Natural killer cell (primary cell): ENCODE measurements at places on chromosomes 4 and X. TPM values are rescaled to one million over a fixed set of nuclear protein-coding genes. Genes with fewer than 3 reads are reported as not detected.

GRCh38 chrX:118867251-118867650 is 43.6 kb downstream of the ZCCHC12 start:
- H3K4me3 ChIP-seq = no peak overlapping the region
- H3K27me3 ChIP-seq = no peaks in the 10 kb centered on the region
- no peaks in the 10 kb centered on the region for H3K36me3 ChIP-seq
- no peaks in the 10 kb centered on the region for H3K4me1 ChIP-seq

GRCh38 chr4:120520761-120521160 is 401.8 kb downstream of the PRDM5 start:
- DNase-seq = no peak
- no peak overlapping the region for H3K27ac ChIP-seq
- H3K4me1 ChIP-seq = no peaks in the 10 kb centered on the region
- no peak overlapping the region for H3K4me3 ChIP-seq

DNA sequence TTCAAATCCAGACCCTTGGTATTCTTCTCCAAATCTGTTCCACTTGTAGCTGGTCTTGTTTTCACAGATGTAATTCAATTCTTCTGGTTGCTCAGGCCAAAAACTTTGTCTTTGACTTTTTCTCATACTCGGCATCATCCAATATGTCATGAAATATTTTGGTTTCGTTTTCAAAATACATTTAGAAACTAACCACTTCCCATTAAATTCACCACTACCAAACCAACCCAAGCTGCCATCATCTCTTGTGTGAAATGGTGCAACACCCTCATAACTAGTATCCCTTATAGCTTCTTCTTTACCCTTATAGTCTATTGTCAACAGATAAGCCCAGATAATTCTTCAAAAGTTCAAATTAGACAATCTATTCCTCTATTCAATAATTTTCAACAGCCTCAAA is 192.1 kb downstream of the PRR32 start:
- H3K4me3 ChIP-seq = no peak overlapping the region
- H3K4me1 ChIP-seq = no peaks in the 10 kb centered on the region
- no peak overlapping the region for H3K27ac ChIP-seq
- no peaks in the 10 kb centered on the region for H3K36me3 ChIP-seq

DNA sequence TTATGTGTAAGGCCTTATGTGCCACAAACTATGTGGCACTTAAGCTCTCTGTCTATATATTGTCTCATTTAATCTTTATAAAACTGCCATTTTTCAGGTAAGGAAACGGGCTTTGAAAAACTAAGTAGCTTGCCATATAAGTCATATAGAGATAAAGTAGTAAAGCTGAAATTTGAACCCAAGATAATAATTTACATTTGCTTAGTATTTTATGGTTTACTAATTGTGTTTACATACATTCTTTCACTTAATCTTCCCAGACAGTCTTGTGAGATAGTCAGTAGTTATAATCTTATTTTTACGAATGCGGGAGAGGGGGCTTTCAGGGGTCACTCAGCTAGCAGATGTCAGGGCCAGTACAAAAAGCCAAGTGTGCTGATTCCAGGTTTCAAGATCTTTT is 13.9 kb upstream of the CCNG2 start:
- no peak overlapping the region for H3K4me3 ChIP-seq
- H3K27me3 ChIP-seq = no peaks in the 10 kb centered on the region
- H3K4me1 ChIP-seq = no peaks in the 10 kb centered on the region
- no peaks in the 10 kb centered on the region for H3K36me3 ChIP-seq
- DNase-seq = no peak

DNA sequence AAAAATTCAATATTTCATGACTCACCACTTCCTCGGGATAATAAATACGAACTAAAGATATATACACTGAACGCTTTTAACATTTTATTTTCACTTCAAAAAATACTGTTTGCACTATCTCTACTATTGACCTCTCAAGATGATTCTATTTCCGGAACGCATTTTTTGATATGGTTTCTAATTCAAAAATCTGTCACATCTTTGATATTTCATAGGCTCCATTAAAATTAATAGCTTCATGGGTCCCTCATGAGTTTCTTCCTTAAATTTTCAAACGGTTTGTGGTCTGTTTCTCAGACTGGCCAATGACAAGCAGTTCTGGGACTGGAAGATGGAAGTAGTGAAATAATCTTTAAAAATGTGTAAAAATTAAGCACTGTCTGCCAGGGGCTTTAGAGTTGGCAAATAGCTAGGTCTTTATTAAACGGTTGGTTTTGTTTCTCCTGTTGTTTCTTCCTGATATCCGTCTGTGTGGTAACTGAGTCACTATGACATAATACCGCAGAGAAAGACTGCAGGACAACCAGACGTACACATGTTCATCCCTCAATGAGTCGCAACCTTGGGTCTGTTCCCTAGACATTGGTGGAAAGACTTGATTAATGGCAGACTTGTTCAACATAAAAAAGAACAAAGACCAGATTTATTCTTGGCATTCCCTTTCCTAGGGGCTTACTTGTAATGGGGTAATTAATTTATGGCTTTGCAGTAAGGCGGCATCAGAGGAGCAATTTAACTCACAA is 133.8 kb downstream of the PALLD start:
- DNase-seq = no peak
- H3K27me3 ChIP-seq = peaks cover 29% of the 10 kb centered on the region
- H3K4me1 ChIP-seq = peaks cover 13% of the 10 kb centered on the region
- no peak overlapping the region for H3K27ac ChIP-seq

DNA sequence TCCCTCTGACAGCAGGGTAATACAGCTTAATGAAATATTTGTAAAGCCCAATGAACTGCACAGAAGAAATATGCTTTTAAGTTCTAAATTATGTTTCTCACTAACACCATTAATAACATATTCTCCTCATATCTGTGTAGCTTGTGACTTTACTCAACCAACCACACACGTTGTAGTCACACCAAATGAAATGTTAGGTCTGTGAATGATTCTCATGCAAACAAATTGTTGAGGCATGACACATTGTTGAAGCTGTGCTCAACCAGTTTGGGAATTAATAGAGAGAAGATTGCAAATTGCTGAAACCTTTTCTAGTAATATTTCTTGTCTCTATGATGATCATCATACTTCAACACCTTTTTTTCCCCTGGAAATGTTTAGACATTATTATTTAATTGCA is 645.9 kb downstream of the PCDH7 start:
- H3K4me3 ChIP-seq = no peak overlapping the region
- no peak overlapping the region for H3K27ac ChIP-seq
- DNase-seq = no peak
- no peaks in the 10 kb centered on the region for H3K4me1 ChIP-seq
- H3K27me3 ChIP-seq = no peaks in the 10 kb centered on the region

- H3K36me3 ChIP-seq = no peaks in the 10 kb centered on the region
- no peak overlapping the region for H3K4me3 ChIP-seq
- H3K27me3 ChIP-seq = no peaks in the 10 kb centered on the region
- H3K4me1 ChIP-seq = no peaks in the 10 kb centered on the region
- no peak overlapping the region for H3K27ac ChIP-seq
- DNase-seq = no peak
Measured at GRCh38 chrX:2548711-2549423, 48.1 kb upstream of the DHRSX start.

GRCh38 chr4:59612235-59612634 is 1587.9 kb upstream of the ADGRL3 start:
- H3K27ac ChIP-seq = no peak overlapping the region
- H3K4me1 ChIP-seq = no peaks in the 10 kb centered on the region
- H3K27me3 ChIP-seq = no peaks in the 10 kb centered on the region
- DNase-seq = no peak
- no peaks in the 10 kb centered on the region for H3K36me3 ChIP-seq

DNA sequence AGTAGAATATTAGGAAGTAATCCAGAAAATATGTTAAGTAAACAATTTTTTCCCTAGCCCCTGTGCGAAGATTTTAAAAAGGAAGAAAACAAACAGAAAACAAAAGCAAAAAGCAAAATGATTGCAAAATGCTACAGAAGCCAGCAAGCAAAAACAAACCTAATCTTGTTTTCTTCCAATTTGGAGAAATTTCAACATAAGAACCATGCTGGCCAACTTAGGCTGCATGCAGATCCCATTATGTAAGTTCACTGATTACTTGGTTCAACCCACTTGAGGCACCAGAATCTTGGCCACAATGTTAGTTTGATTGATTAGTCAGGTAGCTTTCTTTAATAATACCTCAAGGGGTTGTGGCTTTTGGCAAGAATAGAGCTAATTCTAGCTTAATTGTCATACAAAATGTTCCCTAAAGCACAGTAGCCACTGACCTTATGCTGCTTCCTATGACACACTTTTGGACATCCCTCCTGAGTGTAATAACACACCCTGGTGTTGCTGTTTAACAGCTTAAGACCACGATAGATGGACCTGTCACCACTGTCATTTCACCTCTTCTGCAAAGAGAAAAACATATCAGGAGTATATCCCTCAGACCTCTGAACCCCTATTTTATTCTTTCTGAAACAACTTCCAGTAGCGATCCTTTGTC is 2342.1 kb downstream of the PCDH7 start:
- H3K27me3 ChIP-seq = no peaks in the 10 kb centered on the region
- H3K4me1 ChIP-seq = no peaks in the 10 kb centered on the region
- no peak overlapping the region for H3K27ac ChIP-seq
- no peaks in the 10 kb centered on the region for H3K36me3 ChIP-seq
- H3K4me3 ChIP-seq = no peak overlapping the region

DNA sequence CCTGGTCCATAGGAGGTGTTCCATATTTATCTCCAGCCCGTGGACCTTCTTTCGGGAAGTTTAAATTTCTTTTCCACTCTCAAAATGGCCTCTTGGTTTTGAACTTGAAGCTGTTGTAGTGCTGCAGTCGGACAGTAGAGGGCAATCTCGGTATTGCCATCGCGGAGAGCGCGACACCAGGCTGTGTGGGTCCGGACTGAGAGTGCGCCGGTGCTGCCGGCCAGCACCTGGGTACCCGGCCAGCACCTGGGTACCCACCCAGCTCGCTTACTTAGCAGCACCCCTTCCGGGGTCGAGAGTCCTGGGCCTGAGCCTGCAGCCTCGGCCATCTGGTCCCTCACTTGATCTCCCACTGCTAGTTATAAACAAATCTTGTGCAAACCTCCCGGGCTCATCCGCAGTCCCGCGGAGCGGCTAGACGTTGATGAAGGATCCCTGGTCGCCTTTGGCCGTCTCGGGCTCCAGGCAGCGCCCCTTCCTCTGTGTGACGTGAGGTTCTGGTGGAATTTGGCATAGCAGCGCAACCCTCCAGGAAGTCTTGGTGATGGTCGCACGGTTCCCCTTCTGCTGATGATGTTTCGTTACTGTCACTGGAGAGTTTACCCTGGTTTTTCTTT is 18.0 kb downstream of the FAM9A start:
- H3K27ac ChIP-seq = no peak overlapping the region
- peak; percentile 37 for DNase-seq
- H3K4me1 ChIP-seq = no peaks in the 10 kb centered on the region
- no peaks in the 10 kb centered on the region for H3K36me3 ChIP-seq

DNA sequence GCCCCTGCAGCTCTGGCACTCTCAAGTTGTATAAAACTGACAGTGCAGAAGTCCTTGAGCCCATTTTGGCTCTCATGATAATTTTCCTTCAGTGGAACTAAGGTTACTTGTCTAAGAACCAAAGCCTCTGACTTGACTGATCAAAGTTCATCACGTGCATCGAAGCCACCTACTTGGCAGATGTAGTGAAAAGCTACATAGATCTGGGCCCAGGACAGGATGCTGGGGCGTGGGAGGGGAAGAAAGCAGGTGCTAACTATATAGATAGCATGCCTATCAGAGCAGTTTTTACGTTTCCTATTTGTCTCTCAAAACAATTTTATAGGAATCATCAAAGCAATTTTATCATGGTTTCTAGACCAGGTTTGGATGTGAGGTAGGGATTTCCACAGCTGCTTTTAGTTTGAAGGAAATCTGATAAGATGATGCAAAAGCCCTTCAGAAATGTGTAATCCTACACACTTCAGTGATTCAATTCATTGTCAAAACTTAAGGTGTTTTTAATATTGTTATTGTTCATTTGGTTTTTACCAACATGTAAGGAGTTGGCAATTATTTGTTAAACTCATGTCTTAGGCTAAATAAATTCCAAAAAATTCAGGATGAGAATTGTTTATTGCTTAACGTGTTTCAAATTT is 1.2 kb upstream of the CD40LG start:
- H3K4me1 ChIP-seq = peaks cover 10% of the 10 kb centered on the region
- no peak overlapping the region for H3K4me3 ChIP-seq
- H3K27ac ChIP-seq = no peak overlapping the region
- DNase-seq = peak; percentile 73
- no peaks in the 10 kb centered on the region for H3K27me3 ChIP-seq

DNA sequence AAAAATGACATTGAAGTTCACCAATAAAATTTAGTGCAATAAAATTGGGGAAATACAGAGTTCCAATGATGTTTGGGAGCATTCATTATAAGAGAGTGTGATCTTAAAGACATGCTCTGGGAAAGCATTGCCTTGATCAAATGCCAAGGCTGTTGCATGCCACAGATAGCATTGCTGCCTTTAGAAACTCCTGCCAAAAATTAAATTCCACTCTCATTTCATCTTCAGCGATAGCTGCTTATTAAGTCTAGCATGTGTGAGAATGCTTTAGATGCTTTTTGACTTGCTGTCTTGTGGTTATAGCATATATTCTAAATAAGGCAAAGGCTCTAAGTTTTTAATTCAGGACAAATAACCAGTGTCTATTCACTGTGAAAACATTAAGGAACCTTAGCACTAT is 49.3 kb downstream of the NPNT start:
- H3K4me3 ChIP-seq = no peak overlapping the region
- no peak overlapping the region for H3K27ac ChIP-seq
- no peak for DNase-seq
- H3K4me1 ChIP-seq = no peaks in the 10 kb centered on the region
- no peaks in the 10 kb centered on the region for H3K36me3 ChIP-seq

DNA sequence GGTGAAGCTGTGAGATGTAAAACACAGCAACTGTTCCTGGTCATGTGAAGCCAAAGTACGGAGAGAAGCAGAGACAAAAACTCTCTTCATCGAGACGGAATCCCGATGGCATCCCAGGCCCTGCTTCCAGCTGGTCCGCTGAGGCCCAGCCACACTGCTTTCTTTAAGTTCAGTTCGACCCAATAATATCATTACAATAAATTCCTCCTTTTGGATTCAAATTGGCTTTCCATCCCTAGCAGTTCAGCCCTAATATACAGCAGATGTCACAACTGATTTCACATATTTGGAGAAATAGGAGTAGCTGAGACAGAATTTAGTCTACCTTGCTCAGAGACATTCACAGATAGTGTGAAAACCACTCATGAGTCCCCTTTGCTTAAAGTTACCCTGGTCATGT is 98.3 kb upstream of the SPRY1 start:
- H3K36me3 ChIP-seq = no peaks in the 10 kb centered on the region
- DNase-seq = no peak
- no peak overlapping the region for H3K4me3 ChIP-seq
- H3K27ac ChIP-seq = no peak overlapping the region

CCDC120 gene
- total RNA-seq = 12.5 TPM

QRFPR gene
- total RNA-seq = not detected

PPP4R3C gene
- total RNA-seq = not detected

TMEM144 gene
- 0.78 TPM for total RNA-seq

HS6ST2 gene
- total RNA-seq = not detected

PPA2 gene
- total RNA-seq = 50.6 TPM
